ENCODE measurements at places on chromosomes 13 and 19. TPM values are rescaled to one million over a fixed set of nuclear protein-coding genes. Genes with fewer than 3 reads are reported as not detected.

Gene RFC3
- 7.0 TPM for total RNA-seq

DNA sequence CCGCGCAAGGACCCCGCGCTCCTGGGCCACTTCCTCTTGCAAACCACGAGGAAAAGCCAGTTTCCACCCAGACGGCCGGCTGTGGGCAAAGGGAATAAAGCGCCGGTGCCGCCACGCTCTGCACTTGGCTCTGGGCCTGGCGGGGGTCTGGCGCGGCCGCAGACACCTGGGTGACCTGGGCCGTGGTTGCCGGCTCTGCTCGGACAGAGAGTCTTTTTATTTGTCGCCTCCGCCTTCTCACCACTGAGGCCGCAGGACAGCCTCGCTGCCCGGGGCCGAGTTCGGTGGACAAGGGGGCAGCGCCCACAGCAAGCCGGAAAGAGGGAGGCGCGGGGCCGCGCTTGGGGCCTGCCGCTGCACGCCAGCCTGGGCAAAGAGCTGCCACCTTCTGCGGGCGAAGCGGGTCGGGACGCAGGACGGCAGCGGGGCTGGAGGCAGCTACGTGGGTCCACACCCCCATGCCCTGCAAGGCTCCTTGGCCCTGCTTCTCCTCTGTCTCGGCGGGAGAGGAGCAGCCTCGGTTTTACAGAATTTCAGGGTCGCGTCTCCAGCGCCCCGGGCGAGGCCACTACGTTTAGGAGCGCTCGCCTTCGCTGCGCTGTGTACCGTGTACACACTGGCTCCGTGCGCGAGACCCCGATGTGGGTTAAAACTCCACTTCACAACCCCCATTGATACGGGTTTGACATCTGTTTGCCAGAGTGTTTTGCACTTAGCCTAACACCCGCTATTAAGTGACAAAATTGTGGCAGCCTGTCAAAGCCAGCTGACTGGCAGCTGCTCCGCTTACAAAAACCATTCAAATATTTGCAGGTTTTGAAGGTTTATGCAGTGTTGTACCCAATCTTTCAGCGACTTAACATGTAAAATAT lies 13.0 kb upstream of the SOX1 start:
- no peak for DNase-seq
- H3K27ac ChIP-seq: no peak overlapping the region
- no peaks in the 10 kb centered on the region for H3K4me1 ChIP-seq
- no peaks in the 10 kb centered on the region for H3K36me3 ChIP-seq

GRCh38 chr13:96159725-96160124 lies 69.8 kb downstream of the HS6ST3 start:
- H3K4me1 ChIP-seq: no peaks in the 10 kb centered on the region
- no peaks in the 10 kb centered on the region for H3K27me3 ChIP-seq
- H3K27ac ChIP-seq: no peak overlapping the region
- no peak overlapping the region for H3K4me3 ChIP-seq

Gene MBNL2
- total RNA-seq: 30.9 TPM

GRCh38 chr13:59182241-59182640 lies 981.5 kb downstream of the DIAPH3 start:
- H3K36me3 ChIP-seq: no peaks in the 10 kb centered on the region
- H3K4me1 ChIP-seq: no peaks in the 10 kb centered on the region
- H3K27me3 ChIP-seq: no peaks in the 10 kb centered on the region
- H3K27ac ChIP-seq: no peak overlapping the region

Gene TPTE2
- not detected for total RNA-seq

DNA sequence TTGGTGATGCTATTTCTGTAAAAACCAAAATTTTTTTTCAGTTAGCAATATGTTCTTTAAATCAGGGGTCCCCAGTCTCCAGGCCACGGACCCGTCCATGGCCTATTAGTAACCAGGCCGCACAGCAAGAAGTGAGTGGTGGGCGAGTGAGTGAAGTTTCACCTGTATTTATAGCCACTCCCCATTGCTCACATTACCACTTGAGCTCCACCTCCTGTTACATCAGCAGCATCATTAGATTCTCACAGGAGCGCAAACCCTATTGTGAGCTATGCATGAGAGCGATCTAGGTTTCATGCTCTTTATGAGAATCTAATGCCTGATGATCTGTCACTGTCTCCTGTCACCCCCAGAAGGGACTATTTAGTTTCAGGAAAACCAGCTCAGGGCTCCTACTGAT lies 58.9 kb upstream of the SLC7A1 start:
- no peaks in the 10 kb centered on the region for H3K4me1 ChIP-seq
- no peak overlapping the region for H3K27ac ChIP-seq
- H3K27me3 ChIP-seq: no peaks in the 10 kb centered on the region
- DNase-seq: no peak
- no peak overlapping the region for H3K4me3 ChIP-seq
- no peaks in the 10 kb centered on the region for H3K36me3 ChIP-seq

- peak overlapping the region; percentile 80 for H3K27ac ChIP-seq
- H3K4me3 ChIP-seq: no peak overlapping the region
- peak; percentile 91 for DNase-seq
- no peaks in the 10 kb centered on the region for H3K36me3 ChIP-seq
- H3K4me1 ChIP-seq: peaks cover 48% of the 10 kb centered on the region
These were observed 27.2 kb downstream of the RCBTB2 start for GRCh38 chr13:48505597-48506091.

GRCh38 chr13:60838581-60838980 lies 441.6 kb downstream of the TDRD3 start:
- DNase-seq: no peak

GRCh38 chr13:65911546-65912193 lies 1318.5 kb downstream of the PCDH9 start:
- no peak overlapping the region for H3K27ac ChIP-seq
- no peak for DNase-seq
- H3K27me3 ChIP-seq: no peaks in the 10 kb centered on the region
- no peaks in the 10 kb centered on the region for H3K36me3 ChIP-seq
- H3K4me1 ChIP-seq: no peaks in the 10 kb centered on the region

- peaks cover 3% of the 10 kb centered on the region for H3K27me3 ChIP-seq
- no peaks in the 10 kb centered on the region for H3K36me3 ChIP-seq
- DNase-seq: no peak
- H3K4me3 ChIP-seq: no peak overlapping the region
These were observed 13.6 kb downstream of the COL4A2 start for GRCh38 chr13:110320645-110321044.

GRCh38 chr19:40009674-40010073 lies 12.8 kb downstream of the ZNF546 start:
- no peaks in the 10 kb centered on the region for H3K4me1 ChIP-seq
- no peaks in the 10 kb centered on the region for H3K27me3 ChIP-seq
- H3K4me3 ChIP-seq: no peak overlapping the region
- no peak for DNase-seq

Gene FBXO27
- total RNA-seq: 0.38 TPM

DNA sequence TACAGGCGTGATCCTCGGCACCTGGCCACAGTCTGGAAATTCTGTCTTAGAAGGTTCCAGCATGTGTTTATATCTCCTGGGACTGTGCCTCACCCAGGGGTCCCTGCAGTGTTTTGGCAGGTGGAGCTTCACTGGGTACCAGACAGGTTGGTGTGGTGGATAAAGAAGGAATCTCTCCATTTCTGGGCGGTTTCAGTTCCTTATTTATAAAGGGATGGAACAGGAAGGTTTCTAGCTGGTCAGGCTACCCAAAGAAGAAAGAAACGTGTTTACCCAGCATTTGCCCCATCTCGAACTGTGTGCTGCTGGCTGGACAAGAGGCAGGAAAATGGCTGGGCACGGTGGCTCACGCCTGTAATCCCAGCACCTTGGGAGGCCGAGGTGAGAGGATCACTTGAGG lies 9.8 kb downstream of the PNPLA6 start:
- H3K27ac ChIP-seq: no peak overlapping the region
- no peak overlapping the region for H3K4me3 ChIP-seq
- DNase-seq: no peak
- peaks cover 36% of the 10 kb centered on the region for H3K36me3 ChIP-seq

DNA sequence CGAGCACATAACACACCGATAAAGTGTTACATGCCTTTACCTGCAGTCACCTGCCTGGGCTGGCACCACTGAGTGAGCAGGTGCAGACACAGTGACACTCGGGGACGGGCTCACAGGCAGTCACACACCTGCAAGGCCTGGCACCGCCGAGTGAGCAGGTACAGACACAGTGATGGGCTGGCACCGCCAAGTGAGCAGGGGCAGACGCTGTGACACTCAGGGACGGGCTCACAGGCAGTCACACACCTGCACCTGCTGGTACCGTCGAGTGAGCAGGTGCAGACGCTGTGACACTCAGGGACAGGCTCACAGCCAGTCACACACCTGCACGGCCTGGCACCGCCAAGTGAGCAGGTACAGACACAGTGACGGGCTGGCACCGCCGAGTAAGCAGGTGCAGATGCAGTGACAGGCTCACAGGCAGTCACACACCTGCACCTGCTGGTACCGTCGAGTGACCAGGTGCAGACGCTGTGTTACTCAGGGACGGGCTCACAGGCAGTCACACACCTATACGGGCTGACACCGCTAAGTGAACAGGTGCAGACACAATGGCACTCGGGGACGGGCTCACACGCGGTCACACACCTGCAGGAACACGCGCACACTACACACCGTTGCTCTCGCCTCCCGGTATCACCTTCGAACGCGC lies 470 bp downstream of the ZNF835 start:
- peak overlapping the region; percentile 44 for H3K4me3 ChIP-seq
- no peak overlapping the region for H3K27ac ChIP-seq
- peaks cover 27% of the 10 kb centered on the region for H3K4me1 ChIP-seq
- DNase-seq: no peak

DNA sequence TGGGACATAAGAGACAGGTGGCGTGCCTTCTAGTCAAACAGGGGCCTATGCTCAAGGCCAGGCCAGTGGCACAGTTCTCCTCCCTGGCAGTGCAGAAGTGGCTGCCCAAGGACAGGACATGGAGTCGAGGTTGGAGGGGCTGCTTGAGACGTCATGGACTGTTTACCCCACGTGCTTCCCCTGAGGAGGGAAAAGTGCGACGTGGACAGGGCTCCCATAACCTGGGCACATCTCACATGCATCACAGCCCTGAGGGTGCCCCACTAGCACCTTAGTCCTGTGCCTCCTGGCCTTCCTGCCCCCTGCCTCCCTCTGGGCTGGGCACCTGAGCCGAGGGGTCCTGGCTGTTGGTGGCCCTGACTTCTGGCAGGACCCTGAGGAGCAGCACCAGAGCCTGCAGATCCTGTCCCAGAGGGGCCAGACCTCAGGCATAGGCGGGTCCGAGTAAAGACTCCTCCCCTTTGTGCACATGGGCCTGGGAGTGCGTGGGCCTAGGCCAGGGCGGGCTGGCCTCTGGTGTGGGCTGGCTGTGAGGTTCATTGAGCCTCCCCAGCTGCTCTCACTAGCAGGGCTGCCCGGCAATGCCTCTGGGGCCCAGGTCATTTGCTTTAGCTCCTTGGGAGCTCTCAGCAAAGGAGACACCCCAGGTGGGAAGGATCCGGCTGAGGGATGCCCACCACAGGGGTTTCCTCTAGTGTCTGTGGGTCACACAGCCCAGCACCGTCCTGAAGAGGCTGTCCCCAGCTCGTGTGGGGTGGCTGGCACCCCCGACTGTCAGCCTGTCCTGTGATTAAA lies 65.7 kb downstream of the CEBPG start:
- H3K36me3 ChIP-seq: no peaks in the 10 kb centered on the region
- no peak overlapping the region for H3K27ac ChIP-seq
- H3K4me3 ChIP-seq: no peak overlapping the region
- DNase-seq: no peak
- H3K27me3 ChIP-seq: no peaks in the 10 kb centered on the region
- peaks cover 15% of the 10 kb centered on the region for H3K4me1 ChIP-seq

DNA sequence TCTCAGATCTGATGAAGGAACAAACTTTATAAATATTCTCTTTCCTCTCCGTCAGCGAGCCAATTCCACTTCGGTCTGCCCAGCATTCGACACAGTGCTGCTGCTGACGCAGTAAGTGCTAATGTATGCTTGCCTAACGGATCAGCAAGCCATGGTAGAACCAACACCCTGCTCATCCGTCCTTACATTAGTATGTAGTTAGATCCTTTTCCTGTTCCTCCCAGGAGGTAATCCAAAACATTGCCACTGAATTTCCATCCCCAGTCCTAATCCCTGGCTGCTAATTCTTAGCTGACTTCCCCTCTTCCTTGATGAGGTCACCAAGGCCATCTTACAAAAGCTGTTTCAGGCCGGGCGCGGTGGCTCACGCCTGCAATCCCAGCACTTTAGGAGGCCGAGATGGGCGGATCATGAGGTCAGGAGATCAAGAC lies 88.0 kb downstream of the STARD13 start:
- DNase-seq: no peak
- no peak overlapping the region for H3K4me3 ChIP-seq
- H3K27ac ChIP-seq: no peak overlapping the region
- no peaks in the 10 kb centered on the region for H3K36me3 ChIP-seq

Gene GIPR
- total RNA-seq: 20.7 TPM

DNA sequence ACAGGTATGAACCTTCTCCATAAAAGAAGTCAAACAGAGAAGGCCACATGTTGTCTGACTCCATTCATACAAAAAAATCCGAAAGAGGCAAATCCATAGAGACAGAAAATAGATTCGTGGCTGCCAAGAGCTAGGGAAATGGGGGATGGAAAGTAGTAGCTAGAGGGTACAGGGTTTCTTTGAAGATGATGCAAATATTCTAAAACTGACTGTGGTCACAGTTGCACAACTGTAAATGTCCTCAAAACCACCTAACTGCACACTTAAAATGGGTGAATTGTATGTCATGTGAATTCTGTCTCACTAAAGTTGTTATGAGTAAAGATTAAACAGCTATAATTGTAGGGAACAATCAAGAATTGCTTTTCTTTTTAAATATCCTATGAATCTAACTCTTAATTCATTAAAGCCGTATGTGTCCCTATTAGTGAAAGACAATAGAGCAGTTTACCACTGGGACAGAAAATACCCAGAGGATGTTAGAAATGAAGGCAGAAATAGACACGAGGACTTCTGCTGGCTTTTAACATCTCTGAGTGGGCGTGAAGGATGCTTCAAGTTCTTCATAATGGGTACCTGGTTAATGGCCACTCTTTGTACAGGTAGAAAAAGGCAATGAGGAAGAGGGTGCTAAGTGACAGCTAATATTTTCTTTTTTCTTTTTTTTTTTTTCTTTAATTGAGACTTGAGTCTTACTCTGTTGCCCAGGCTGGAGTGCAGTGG lies 21.2 kb downstream of the INSR start:
- H3K27ac ChIP-seq: no peak overlapping the region
- H3K4me3 ChIP-seq: no peak overlapping the region
- no peaks in the 10 kb centered on the region for H3K27me3 ChIP-seq
- H3K36me3 ChIP-seq: no peaks in the 10 kb centered on the region
- no peak for DNase-seq

Data from natural killer cell (primary cell).